Activated CD8-positive, alpha-beta T cell treated with anti-CD3 and anti-CD28 coated beads for 36 hours (primary cell): ENCODE measurements at places on chromosomes 3 and 15. TPM values are rescaled to one million over a fixed set of nuclear protein-coding genes. Genes with fewer than 3 reads are reported as not detected.

- H3K27me3 ChIP-seq: peaks cover 2% of the 10 kb centered on the region
- H3K36me3 ChIP-seq: no peaks in the 10 kb centered on the region
- H3K4me1 ChIP-seq: no peaks in the 10 kb centered on the region
- no peak for DNase-seq
- no peak overlapping the region for H3K4me3 ChIP-seq
- H3K27ac ChIP-seq: no peak overlapping the region
These were observed 171.0 kb upstream of the NECTIN3 start for GRCh38 chr3:110900576-110900975.

OGG1 gene
- 39.3 TPM for total RNA-seq

PCLAF gene
- total RNA-seq: 135 TPM

DNA sequence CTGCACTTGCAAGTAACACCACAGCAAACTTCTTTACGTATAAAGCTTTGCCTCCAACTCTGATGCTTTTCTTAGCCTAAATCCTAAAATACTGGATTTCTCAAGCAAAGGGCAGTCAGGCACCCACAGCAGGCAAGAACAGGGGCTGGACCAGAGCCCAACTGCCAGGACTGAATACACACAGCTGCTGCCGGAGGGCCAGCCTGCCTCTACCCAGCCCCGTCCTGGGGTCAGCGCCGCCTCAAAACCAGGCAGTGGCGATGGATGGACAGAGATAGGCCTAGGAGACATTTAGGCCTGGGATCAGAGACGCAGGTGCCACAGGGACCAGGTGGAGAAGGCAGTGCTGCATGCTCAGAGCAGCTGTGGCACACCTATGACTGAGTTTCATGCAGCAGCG is 47.6 kb upstream of the SEC61A1 start:
- H3K27ac ChIP-seq: no peak overlapping the region
- H3K27me3 ChIP-seq: peaks cover 2% of the 10 kb centered on the region
- no peak overlapping the region for H3K4me3 ChIP-seq
- no peaks in the 10 kb centered on the region for H3K4me1 ChIP-seq
- DNase-seq: no peak
- H3K36me3 ChIP-seq: no peaks in the 10 kb centered on the region

DNA sequence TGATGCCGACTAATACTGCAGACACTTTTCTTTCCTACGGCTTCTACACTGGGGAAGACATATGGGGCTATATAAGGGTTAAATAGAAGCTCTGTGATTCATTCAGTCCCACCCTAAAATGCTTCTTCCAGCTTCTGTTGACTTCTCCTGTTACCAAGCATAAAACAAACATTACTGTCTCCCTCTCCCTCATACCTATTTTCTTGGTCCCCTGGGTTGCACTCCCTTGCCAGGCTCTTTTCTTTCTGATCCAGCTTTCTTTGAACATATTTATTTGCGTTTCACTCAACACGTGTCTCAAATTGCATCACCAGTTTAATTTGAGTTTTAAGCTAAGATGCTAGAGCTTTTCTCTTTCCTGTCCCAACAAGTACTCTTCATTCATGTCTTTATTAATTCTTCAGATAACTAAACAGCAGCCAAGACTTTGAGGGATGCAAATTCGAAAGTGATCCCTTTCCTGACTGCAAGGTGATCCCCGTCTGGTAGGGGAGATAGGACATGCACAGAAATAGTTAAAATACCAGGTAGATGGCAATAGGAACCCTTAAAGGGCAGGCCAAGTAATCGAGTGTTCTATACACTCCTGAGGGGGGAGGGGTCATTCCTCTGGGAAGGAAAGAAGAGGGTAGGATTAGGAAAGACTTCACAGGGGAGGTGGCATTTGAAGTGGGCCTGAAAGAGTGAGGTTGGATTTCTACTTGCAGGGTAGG is 198.6 kb upstream of the BCL6 start:
- no peaks in the 10 kb centered on the region for H3K36me3 ChIP-seq
- DNase-seq: no peak
- H3K27ac ChIP-seq: no peak overlapping the region

GRCh38 chr15:67720556-67721175 is 104.6 kb upstream of the SKOR1 start:
- DNase-seq: no peak
- H3K36me3 ChIP-seq: no peaks in the 10 kb centered on the region
- H3K4me1 ChIP-seq: peaks cover 8% of the 10 kb centered on the region
- no peaks in the 10 kb centered on the region for H3K27me3 ChIP-seq
- H3K4me3 ChIP-seq: no peak overlapping the region

- H3K27ac ChIP-seq: no peak overlapping the region
- peaks cover 21% of the 10 kb centered on the region for H3K4me1 ChIP-seq
- H3K36me3 ChIP-seq: peaks cover 75% of the 10 kb centered on the region
- no peak for DNase-seq
These were observed 18.1 kb downstream of the CD200 start for GRCh38 chr3:112351036-112351435.

SLC51B gene
- not detected for total RNA-seq

DNA sequence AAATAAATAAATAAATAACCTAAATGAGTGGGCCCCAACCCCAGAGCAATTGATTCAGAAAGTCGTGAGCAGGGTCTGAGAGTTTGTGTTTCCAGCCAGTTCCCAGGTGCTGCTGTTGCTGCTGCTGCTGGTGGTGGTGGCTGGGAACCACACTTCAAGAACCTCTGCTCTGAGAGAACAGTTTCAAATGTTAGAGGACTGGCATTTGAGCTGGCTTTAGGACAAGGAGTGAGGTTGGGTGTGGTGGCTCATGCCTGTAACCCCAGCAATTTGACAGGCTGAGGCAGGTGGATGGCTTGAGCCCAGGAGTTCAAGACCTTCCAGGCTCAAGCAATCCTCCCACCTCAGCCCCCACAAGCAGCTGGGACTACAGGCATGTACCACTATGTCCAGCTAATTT is 123.1 kb upstream of the UBE2E1 start:
- no peak overlapping the region for H3K4me3 ChIP-seq
- H3K27ac ChIP-seq: no peak overlapping the region
- H3K4me1 ChIP-seq: no peaks in the 10 kb centered on the region
- no peak for DNase-seq
- H3K36me3 ChIP-seq: no peaks in the 10 kb centered on the region

PDCD10 gene
- 68.9 TPM for total RNA-seq

GLDN gene
- not detected for total RNA-seq

GRCh38 chr3:112477891-112478290 is 21.4 kb downstream of the BTLA start:
- H3K27ac ChIP-seq: no peak overlapping the region
- no peak for DNase-seq
- H3K27me3 ChIP-seq: no peaks in the 10 kb centered on the region
- H3K4me1 ChIP-seq: peaks cover 55% of the 10 kb centered on the region
- H3K4me3 ChIP-seq: no peak overlapping the region

GRCh38 chr3:132898141-132898540 is 140.1 kb upstream of the TMEM108 start:
- no peaks in the 10 kb centered on the region for H3K36me3 ChIP-seq
- H3K4me1 ChIP-seq: no peaks in the 10 kb centered on the region
- H3K27ac ChIP-seq: no peak overlapping the region
- no peak overlapping the region for H3K4me3 ChIP-seq
- H3K27me3 ChIP-seq: peaks cover 2% of the 10 kb centered on the region
- DNase-seq: no peak

DNA sequence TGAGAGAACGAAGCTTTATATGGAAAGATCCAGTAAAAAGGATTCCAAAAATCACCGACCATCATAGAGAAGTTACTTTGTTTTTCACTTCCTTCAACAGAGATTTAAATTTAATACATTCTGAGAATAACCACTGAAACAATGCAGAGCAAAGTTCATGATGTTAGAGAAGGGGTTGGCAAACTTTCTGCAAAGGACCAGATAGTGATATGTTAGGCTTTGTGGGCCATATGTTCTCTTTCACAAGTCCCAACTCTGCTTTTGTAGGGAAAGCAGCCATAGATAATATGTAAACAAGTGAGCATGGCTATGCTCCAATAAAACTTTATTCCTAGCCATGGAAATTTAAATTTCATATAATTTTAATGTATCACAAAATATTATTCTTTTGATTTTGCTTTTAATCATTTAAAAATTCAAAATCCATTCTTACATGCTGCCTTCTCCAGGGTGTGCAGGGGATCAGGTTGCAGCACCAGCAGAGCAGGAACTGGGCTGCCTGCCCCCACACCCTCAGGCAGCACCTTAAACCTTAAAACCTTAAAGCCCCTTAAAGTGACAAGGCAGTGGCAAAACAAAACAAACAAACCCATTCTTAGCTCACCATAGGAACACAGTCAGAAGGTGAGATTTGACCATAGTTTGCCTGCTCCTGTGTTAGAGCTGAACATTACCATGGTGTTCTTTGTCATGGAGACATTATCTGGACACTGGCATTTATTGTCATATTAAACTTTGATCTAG is 16.9 kb upstream of the IGSF10 start:
- peaks cover 4% of the 10 kb centered on the region for H3K27me3 ChIP-seq
- no peaks in the 10 kb centered on the region for H3K4me1 ChIP-seq
- H3K4me3 ChIP-seq: no peak overlapping the region
- H3K27ac ChIP-seq: no peak overlapping the region
- DNase-seq: no peak

DOCK3 gene
- 4.2 TPM for total RNA-seq

DNA sequence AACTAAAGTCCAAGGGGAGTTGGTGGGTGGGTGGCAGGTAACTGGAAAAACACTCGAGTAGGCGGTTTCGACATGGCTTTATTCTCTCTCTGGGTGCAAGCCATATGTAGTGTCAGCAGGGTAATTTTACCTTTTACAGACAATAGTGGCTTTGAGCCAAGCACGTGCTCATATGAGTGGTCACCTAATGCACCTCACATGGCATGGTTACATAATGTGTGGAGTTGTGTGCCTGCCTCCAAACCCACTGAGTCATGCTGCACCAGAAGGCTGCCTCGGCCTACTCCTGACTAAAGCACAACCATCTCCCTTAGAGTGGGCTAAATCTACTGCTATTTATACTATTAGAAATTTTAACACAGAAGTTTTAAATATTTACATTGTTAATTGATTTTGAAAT is 16.5 kb downstream of the CCRL2 start:
- no peak for DNase-seq
- no peaks in the 10 kb centered on the region for H3K36me3 ChIP-seq
- no peaks in the 10 kb centered on the region for H3K4me1 ChIP-seq

DNA sequence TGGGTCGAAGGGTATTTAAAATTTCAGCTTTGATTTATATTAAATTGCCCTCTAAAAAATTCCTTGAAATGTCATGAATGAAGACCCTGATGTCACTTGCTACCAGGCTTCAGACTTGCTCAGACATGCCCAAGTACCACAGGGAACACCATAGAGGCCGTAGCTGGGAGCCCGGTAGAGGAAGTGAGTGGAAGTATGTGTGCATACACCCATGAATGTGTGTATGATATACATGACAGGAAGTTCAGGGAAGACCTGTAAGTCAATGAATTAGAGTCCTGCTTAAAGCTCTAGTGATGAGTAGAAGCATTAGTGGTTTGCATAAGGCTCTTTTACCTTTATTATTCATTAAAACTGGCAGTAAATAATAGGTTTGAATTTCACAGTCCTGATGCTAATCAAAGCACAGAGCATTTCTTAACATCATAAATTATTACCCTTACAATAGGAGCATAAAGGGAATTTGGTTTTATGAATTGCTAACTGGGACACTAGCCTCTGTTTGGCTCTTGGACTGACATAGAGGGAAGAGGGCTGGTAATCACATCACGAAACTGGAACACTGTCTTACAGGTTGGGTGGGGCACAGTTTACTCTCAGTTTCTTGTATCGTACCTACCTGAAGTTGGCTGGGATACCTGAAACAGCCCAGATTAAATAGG is 144.4 kb downstream of the CHST2 start:
- no peaks in the 10 kb centered on the region for H3K27me3 ChIP-seq
- no peak overlapping the region for H3K4me3 ChIP-seq
- DNase-seq: no peak
- peaks cover 5% of the 10 kb centered on the region for H3K4me1 ChIP-seq
- H3K27ac ChIP-seq: no peak overlapping the region

NTRK3 gene
- total RNA-seq: not detected

DNA sequence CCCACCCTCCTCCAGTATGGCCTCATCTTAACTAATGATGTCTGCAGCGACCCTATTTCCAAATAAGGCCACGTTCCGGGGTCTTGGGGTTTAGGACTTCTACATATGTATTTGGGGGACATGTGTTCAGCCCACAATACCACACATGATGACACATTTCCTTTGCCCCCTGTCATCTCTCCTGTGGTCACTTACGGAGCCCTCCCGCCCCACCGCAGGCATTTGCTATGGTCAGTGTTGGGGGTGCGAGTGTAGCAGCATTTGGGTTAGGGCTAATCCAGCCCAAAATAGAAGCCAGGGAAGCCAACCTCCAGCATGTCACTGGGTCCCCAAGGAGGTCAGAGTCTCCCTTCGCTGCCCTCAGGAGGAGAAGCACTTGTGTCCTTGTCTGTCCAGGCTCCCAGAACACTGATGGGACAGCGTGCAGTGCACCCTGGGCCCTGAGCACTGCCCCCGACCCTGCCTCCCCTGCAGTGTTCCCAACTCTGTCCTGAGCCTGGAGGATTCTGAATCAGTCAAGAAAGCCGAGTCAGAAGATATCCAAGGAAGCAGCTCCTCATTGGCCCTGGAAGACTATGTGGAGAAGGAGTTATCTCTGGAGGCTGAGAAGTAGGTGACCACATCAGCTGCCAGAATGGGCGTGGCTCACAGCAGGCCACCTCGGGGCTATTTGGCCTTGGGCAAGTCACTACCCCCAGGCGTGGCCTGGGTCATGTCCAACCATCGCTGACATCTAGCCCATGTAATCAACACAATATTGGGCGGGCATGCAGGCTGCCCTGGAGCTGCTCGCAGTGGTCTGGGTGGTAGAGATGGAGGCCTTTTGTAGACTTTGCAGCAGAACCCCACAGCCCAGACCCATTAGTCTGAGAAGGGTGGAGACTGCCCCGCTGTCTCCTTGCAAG is 46.9 kb upstream of the FGD5 start:
- no peaks in the 10 kb centered on the region for H3K4me1 ChIP-seq
- no peak for DNase-seq
- no peak overlapping the region for H3K27ac ChIP-seq
- no peaks in the 10 kb centered on the region for H3K36me3 ChIP-seq
- H3K27me3 ChIP-seq: no peaks in the 10 kb centered on the region

GP9 gene
- not detected for total RNA-seq

- no peaks in the 10 kb centered on the region for H3K27me3 ChIP-seq
- H3K4me1 ChIP-seq: peaks cover 3% of the 10 kb centered on the region
- peaks cover 3% of the 10 kb centered on the region for H3K36me3 ChIP-seq
- no peak overlapping the region for H3K4me3 ChIP-seq
- H3K27ac ChIP-seq: no peak overlapping the region
These were observed 394.5 kb upstream of the DPPA4 start for GRCh38 chr3:109731639-109732473.

DNA sequence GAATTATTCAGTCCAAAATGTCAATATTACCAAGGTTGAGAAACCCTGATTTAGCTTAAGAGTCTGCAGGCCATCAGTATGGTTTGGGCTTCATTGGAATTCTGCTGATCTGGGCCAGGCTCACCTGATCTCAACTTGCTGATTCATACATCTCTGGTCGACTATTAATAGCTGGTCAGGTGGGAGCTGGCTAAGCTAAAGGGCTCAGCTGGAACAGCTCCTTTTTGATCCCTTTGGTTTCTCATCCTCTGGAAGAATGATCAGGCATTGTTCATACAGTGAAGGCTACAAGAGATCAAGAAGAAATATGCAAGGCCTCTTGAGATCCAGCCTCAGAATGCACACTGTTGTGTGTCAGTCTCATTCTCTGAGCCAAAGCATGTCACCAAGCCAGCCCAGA is 123.3 kb upstream of the MME start:
- no peaks in the 10 kb centered on the region for H3K27me3 ChIP-seq
- DNase-seq: no peak
- H3K36me3 ChIP-seq: no peaks in the 10 kb centered on the region
- H3K4me3 ChIP-seq: no peak overlapping the region
- H3K27ac ChIP-seq: no peak overlapping the region
